ENCODE measurements at places on chromosomes 6 and 20. TPM values are rescaled to one million over a fixed set of nuclear protein-coding genes. Genes with fewer than 3 reads are reported as not detected.
A peak's percentile ranks its signal among the peaks of the same experiment; 100 is the strongest.

DNA sequence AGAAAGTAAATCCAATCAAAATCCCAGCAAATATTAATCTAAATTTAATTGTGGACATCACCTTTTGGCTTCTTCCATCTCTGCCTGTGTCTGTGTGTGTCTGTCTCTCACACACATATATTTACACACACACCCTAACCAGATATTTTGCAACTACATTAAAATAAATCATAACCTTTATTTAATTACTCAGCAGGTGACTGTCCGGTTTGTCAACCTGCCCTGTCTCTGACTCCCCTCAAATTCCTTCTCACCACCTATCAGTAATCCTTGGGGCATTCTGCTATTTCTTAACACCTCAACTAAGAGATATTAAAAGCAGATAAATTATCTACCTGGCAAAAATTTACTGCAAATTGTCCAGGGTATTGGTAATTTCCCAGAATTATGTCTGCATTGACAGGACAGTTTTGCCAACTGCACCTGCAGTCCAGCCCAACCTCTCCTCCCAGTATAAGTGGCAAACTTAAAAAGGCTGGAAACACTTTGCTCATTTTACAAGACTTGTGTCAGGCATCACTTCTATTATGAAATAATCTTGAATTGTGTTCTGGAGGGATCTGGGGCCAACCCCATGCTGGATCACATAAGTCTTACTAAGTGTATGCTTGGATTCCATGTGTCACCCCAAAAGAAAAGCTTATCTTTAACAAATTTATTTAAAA is 216.1 kb downstream of the GMDS start:
- H3K4me1 ChIP-seq: no peaks in the 10 kb centered on the region
- no peak overlapping the region for H3K4me3 ChIP-seq
- H3K36me3 ChIP-seq: no peaks in the 10 kb centered on the region
- no peak for DNase-seq
- H3K27ac ChIP-seq: no peak overlapping the region

GRCh38 chr20:8722277-8722928 is 346.5 kb upstream of the PLCB4 start:
- H3K27ac ChIP-seq: no peak overlapping the region
- H3K27me3 ChIP-seq: no peaks in the 10 kb centered on the region
- H3K4me3 ChIP-seq: no peak overlapping the region
- H3K36me3 ChIP-seq: peaks cover 3% of the 10 kb centered on the region
- DNase-seq: peak; percentile 84
- H3K4me1 ChIP-seq: peaks cover 9% of the 10 kb centered on the region

The SH3BGRL2 gene
- 39.4 TPM for total RNA-seq

The L3MBTL3 gene
- total RNA-seq: 51.9 TPM

GRCh38 chr6:76382201-76382600 is 309.7 kb upstream of the IMPG1 start:
- no peak overlapping the region for H3K4me3 ChIP-seq
- H3K4me1 ChIP-seq: no peaks in the 10 kb centered on the region
- DNase-seq: no peak
- no peaks in the 10 kb centered on the region for H3K27me3 ChIP-seq

DNA sequence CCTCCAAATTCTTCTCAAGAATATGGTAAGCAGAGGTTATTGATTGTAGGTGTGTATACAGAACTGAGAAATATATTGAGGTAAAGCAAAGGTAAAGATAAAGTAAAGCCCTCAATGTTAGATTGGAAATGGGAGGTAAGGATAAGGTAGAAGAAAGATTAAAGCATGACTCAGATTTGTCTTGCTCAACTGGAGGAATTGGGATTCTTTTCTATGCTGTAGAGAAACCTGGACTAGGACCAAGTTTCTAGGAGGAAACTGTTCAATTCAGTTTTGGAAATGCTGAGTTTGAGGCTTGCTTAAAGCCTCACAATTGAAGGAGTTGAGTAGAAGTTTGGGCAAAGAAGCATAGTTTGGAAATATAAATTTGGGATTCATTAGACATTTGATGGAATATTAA is 634.0 kb upstream of the PTCHD4 start:
- DNase-seq: no peak
- H3K4me1 ChIP-seq: no peaks in the 10 kb centered on the region
- H3K4me3 ChIP-seq: no peak overlapping the region
- no peak overlapping the region for H3K27ac ChIP-seq

- H3K27me3 ChIP-seq: peaks cover 100% of the 10 kb centered on the region
- peaks cover 62% of the 10 kb centered on the region for H3K4me1 ChIP-seq
- DNase-seq: peak; percentile 16
- peak overlapping the region; percentile 30 for H3K27ac ChIP-seq
These were observed 4.4 kb downstream of the FOXF2 start for GRCh38 chr6:1393641-1394283.

- no peaks in the 10 kb centered on the region for H3K36me3 ChIP-seq
- H3K4me3 ChIP-seq: no peak overlapping the region
- no peak for DNase-seq
- no peaks in the 10 kb centered on the region for H3K4me1 ChIP-seq
- no peaks in the 10 kb centered on the region for H3K27me3 ChIP-seq
- no peak overlapping the region for H3K27ac ChIP-seq
These were observed 128.5 kb downstream of the ALDH8A1 start for GRCh38 chr6:134821397-134821796.

DNA sequence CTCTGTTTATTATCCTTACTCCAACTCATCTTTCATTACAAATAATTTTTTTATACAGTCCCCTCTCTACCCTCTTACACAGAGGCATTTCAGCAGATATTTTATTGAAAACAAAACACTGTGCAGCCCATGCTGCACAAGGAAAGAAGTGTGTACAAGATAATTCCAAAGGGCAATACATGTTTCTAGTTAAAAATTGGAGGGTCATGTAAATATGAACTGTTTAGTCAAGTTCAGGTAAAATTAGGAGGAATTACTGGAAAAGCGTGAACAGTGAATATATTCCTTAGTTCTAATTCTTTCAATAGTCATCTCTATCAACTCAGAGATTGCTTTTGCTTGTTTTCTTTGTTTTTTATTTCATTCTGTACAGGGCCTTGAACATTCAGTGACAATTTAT is 27.9 kb upstream of the TSPYL1 start:
- H3K4me3 ChIP-seq: no peak overlapping the region
- DNase-seq: no peak
- no peaks in the 10 kb centered on the region for H3K27me3 ChIP-seq
- H3K36me3 ChIP-seq: no peaks in the 10 kb centered on the region

The SULF2 gene
- total RNA-seq: 21.0 TPM

DNA sequence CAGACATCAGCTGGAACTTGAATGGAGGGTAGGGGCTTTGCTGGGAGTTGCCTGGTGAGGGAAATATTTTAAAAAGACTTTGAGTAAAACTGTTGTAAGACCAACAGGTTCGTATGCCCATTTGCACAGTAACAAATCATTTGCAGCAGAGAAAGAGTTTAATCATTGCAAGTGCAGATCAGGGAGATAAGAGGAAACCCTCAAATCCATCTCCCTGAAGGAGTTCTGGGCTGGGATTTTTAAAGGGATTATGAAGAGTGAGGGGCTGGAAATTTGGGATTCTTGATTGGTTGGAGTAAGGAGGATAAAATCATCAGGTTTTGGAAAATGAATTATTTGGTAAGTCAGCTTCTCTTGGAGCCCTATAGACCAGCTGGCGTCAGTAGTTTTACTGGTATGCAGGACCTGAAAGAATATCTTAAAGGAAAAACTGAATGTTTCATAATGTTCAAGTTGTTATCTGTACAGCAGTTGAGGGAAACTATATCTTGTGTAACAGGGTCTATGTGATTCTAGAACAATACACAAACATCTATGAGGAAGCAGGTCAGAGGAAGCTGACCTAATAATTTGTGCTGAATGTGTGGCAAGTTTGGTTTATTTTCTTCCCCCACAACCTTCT is 295.5 kb downstream of the PLCB1 start:
- H3K4me1 ChIP-seq: no peaks in the 10 kb centered on the region
- no peaks in the 10 kb centered on the region for H3K36me3 ChIP-seq
- H3K27me3 ChIP-seq: no peaks in the 10 kb centered on the region

The SMAP1 gene
- total RNA-seq: 65.3 TPM

DNA sequence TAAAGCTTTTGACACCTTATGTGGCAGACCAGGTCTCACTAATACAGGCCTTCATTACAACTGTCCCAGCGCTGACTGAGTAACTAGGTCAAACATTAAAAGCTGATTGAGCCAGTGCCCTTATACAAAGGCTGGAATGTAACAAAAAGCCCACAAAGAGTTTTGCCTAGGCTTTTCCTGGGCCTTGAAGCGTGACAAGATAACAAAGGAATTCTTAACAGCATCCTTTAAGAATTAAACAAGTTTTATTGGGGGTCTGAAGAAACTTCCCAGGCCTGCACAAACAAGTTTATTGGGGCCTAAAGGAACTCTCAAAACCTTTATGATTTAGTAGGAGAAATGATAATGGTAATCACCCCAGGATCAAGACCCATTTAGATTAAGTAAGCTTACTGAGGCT is 267.6 kb upstream of the FAM83B start:
- H3K4me1 ChIP-seq: no peaks in the 10 kb centered on the region
- DNase-seq: no peak
- H3K4me3 ChIP-seq: no peak overlapping the region
- no peak overlapping the region for H3K27ac ChIP-seq
- no peaks in the 10 kb centered on the region for H3K27me3 ChIP-seq
- H3K36me3 ChIP-seq: no peaks in the 10 kb centered on the region

GRCh38 chr20:19784511-19785172 is 26.6 kb downstream of the RIN2 start:
- no peaks in the 10 kb centered on the region for H3K36me3 ChIP-seq
- no peaks in the 10 kb centered on the region for H3K27me3 ChIP-seq
- H3K27ac ChIP-seq: peak overlapping the region; percentile 12
- peak; percentile 90 for DNase-seq
- no peak overlapping the region for H3K4me3 ChIP-seq

The PKHD1 gene
- 5.7 TPM for total RNA-seq

The SPATS1 gene
- total RNA-seq: not detected

The PTCHD4 gene
- total RNA-seq: 0.29 TPM

DNA sequence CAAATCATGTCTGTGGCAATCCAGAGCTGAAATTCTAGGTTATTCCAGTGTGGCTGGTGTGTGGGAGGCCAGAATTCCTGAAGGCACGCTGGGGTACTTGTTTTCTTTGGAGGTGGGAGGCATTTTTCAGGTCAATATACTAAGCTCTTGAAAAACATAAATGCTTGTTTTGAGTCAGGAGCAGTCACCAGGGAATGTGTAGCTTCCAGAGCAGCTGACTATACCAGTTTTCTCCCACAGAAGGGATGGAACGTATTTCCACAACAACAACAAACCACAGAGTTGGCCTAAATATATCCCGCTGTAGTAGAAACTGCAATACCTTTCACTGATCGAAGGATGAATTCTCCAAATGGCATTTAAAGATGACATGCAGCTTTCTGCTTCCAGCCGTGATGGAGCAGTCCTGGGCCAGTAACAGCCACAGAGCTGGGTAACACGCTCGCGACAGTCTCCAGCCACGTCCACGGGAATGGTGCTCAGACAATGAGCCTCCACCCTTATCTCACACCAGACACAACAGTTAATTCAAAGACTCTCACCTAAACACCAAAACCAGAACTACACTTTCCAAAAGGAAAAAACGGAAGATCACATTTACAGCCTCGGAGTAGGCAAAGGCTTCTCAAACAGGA is 23.2 kb downstream of the CHRNA4 start:
- peaks cover 8% of the 10 kb centered on the region for H3K27me3 ChIP-seq
- no peak overlapping the region for H3K27ac ChIP-seq
- H3K4me1 ChIP-seq: no peaks in the 10 kb centered on the region

DNA sequence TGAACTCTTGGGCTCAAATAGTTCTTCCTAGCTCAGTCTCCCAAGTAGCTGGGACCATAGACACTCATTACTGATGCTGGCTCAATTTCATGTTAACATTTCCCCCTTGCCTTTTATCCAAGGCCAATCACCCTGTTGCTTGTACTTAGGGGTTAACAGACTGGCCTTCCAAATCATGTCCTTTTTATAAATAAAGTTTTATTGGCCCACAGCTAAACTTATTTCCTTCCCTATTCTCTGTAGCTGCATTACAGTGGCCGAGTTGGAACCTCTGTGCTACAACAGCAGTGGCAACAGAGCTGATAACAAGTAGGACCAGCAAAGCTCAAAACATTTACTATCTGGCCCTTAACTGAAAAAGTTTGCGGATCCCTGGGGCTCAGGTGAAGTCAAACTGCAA is 109.8 kb downstream of the ZFP64 start:
- H3K27me3 ChIP-seq: no peaks in the 10 kb centered on the region
- no peak overlapping the region for H3K27ac ChIP-seq
- H3K4me1 ChIP-seq: no peaks in the 10 kb centered on the region
- no peak overlapping the region for H3K4me3 ChIP-seq
- DNase-seq: no peak
- peaks cover 19% of the 10 kb centered on the region for H3K36me3 ChIP-seq

DNA sequence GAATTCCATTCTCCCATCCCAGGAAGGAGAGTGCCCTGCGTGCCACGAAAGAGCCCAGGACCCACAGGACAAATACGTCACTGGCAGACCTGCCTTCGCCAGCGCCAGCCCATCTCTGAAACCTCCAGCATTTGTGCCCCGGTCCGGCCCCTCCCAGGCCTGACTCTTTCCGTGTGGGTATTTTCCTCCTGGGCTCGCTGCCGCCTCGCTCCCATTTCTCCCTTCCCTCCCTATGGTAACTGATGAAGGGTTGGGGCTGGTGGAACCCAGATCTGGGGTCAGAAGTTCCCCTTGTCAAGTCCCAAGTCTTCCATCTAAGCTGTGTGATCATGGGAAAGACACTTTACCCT is 208.5 kb downstream of the LRFN2 start:
- no peaks in the 10 kb centered on the region for H3K4me1 ChIP-seq
- no peak overlapping the region for H3K4me3 ChIP-seq
- DNase-seq: no peak
- no peaks in the 10 kb centered on the region for H3K27me3 ChIP-seq
- no peak overlapping the region for H3K27ac ChIP-seq

- H3K27ac ChIP-seq: no peak overlapping the region
- H3K27me3 ChIP-seq: peaks cover 61% of the 10 kb centered on the region
- DNase-seq: no peak
These were observed 57.1 kb upstream of the GATA5 start for GRCh38 chr20:62532921-62533320.

The PXDC1 gene
- total RNA-seq: 77.1 TPM

The HLA-DRB5 gene
- 0.43 TPM for total RNA-seq

DNA sequence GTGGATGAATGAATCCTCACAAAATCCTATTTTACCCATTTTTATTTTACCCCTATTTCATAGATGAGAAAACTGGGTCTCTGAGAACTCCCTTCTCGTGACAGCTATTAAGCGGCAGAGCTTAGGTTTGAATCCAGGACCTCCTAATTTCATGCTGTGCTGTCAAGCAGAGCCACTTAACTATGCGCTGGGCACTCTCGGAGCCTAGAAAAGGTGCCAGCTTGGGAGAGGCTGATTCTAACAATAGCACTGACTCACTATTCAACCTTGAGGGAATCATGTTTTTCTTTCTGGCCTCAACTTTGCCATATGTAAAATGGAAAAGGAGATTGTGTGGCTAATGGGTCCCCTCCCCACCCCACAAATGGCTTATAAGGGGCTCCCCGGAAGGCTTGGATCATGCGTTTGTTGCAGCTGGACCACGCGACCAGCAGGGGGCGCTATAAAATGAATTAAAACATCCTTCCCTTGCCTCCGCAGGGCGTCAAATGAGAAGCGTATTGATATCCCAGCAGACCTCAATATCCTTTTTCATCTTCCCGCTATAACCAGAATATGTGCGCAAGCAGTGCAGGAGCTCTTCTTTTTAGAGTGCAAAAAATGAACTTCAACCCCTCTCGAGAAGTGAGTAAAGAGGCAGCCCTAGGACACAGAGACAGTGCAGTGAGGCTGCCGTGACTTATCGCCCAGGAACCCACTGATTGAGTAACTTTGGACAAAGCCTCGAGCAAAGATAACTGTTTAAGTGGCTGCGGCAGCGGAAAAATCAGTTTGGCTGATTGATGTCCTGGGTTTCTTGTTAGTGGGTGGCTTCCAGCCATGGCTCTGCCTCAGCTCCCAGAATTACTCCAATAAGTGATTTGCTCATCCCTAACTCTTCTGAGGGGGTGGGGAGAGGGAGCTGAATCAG is 12.8 kb upstream of the PDYN start:
- no peak overlapping the region for H3K27ac ChIP-seq
- no peaks in the 10 kb centered on the region for H3K4me1 ChIP-seq
- no peaks in the 10 kb centered on the region for H3K36me3 ChIP-seq
- H3K27me3 ChIP-seq: peaks cover 5% of the 10 kb centered on the region

The VWA7 gene
- 9.8 TPM for total RNA-seq
